ENCODE measurements at places on chromosomes 13 and 19. TPM values are rescaled to one million over a fixed set of nuclear protein-coding genes. Genes with fewer than 3 reads are reported as not detected.

Gene KCTD15
- 13.8 TPM for total RNA-seq

Gene ATP1A3
- not detected for total RNA-seq

DNA sequence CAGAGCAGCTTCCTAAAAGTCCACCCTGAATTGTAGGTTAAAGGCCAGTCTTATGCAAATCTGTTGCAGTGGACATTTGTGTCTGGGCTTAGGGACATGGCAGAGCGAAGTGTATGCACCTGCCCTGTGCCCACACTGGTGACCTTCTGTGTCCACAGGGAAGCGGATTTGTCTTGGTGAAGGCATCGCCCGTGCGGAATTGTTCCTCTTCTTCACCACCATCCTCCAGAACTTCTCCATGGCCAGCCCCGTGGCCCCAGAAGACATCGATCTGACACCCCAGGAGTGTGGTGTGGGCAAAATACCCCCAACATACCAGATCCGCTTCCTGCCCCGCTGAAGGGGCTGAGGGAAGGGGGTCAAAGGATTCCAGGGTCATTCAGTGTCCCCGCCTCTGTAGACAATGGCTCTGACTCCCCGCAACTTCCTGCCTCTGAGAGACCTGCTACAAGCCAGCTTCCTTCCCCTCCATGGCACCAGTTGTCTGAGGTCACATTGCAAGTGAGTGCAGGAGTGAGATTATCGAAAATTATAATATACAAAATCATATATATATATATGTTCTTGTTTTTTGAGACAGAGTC, 25.5 kb downstream of the CYP2B6 start:
- H3K36me3 ChIP-seq = no peaks in the 10 kb centered on the region
- no peak for DNase-seq
- H3K4me3 ChIP-seq = no peak overlapping the region
- no peaks in the 10 kb centered on the region for H3K4me1 ChIP-seq
- H3K27ac ChIP-seq = no peak overlapping the region

GRCh38 chr19:8501981-8502380, 459 bp downstream of the PRAM1 start:
- no peak overlapping the region for H3K27ac ChIP-seq
- no peak for DNase-seq
- no peak overlapping the region for H3K4me3 ChIP-seq
- H3K27me3 ChIP-seq = peaks cover 7% of the 10 kb centered on the region

DNA sequence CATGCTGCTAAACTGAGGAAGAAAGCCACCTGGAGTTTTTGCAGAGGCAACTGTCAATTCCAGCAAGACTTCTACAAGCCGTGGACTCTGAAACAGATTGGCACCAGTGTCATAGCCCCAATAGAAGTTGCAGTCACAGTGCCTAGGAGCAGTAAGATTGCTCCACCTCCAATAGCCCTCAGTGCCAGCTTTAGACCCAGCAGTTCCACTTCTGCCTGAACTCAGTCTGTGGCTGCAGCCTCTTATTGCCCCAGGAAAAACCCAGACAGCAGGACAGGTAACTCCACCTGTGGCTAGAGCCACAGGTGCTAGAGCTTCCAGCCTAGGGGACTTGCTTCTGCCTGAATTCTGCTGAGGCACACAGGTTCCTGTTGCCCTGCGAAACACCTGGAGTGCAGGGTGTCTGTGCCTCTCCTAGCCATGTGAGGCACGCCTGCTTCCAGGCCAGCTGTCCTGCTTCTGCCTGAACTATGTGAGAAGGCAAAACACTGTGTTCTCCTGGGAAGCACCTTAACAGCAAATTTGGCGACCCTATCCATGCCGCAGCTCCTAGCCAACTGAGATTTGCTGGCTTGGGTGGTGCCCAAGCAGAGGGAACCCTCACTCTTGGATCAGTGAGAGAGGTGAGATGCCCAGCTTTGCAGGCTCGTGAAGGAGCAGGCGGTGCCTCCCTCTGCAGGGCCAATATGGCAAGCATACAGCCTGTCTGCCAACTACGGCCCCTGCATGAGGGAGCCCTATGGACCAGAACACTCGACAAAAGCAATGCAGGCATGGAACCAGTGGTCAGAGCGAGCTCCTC, 607.6 kb downstream of the PCDH17 start:
- DNase-seq = no peak
- H3K27me3 ChIP-seq = no peaks in the 10 kb centered on the region
- no peak overlapping the region for H3K27ac ChIP-seq
- H3K36me3 ChIP-seq = no peaks in the 10 kb centered on the region
- H3K4me1 ChIP-seq = no peaks in the 10 kb centered on the region
- H3K4me3 ChIP-seq = no peak overlapping the region

DNA sequence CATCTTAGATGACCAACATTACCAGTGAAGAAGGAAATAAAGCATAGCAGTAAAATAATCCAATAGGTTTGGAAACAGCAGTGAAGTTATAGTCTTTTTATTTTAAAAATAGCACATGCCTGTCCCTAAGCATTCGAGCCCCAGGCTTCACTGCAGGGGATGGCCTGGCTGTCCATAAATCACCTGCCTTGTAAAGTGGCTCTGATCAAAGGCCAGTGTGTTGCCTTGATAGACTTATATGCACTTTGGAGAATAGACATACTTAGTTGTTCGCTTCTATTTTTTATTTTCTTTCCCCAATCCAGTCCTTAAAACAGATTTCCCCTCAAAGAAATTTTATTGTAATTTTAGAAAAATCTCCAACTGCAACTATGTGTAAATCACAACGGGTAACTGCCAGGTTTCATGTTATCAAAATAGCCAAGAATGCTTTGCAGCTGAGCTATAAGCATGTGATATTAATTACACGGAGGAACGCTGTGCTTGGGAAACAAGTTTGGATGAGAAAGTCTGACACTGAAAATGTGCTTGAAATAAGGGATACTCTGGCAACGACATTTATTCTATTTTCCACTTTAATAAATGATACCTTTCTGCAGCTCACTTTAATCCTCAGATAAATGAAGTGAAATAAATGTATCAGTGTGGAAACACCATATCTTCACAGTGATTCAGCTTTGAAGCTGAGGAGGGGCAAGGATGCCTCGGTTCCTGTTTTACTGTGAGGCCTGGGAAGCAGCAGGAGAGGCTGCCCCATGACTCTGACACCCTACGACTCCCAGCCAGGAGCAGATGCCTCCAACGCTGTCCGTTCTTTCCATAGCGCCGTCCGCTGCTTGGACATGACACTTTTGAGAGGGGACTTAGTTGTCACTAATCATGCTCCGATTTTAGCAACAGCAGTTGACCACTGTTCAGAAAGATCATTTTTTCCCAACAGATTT, 5.5 kb upstream of the METTL21C start:
- no peak overlapping the region for H3K4me3 ChIP-seq
- no peak for DNase-seq
- H3K4me1 ChIP-seq = peaks cover 35% of the 10 kb centered on the region

DNA sequence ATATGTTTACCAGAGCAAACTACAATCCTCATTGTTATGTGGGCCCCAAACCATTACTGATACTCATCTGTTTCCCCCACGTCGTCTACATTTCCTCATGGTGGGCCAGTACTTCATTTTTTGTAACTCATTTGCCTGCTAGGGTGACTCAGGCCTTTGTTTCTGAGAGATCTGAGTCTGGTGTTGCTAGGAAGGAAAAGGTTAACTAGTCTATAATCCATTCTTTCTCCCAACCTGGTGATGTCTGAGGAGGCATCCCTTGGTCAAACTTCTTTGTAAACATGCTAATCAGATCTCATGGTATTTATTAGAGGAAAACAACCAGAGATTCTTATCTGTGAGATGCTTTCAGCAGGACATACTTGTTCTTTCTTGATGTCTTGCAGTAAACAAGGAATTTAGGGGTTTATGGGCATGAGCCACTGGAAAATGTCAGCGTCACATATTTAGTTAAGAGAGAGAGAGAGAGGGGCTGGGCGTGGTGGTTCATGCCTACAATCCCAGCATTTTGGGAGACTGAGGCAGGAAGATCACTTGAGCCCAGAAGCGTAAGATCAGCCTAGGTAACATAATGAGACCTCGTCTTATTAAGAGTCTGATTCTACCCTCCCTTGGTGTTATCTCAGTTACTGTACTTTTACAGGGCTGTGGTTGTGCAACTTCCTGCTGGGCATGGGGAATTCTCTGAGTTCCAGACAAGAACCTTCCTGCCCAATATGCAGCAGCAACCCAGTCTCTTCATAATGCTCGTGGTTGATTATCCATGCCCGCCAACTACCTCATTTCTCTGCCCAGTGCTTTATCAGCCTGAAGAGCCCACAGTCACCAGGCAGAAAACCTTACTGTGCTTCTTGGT, 9.7 kb upstream of the DPRX start:
- H3K4me3 ChIP-seq = no peak overlapping the region
- H3K4me1 ChIP-seq = peaks cover 19% of the 10 kb centered on the region
- no peak for DNase-seq
- peak overlapping the region; percentile 48 for H3K27ac ChIP-seq

DNA sequence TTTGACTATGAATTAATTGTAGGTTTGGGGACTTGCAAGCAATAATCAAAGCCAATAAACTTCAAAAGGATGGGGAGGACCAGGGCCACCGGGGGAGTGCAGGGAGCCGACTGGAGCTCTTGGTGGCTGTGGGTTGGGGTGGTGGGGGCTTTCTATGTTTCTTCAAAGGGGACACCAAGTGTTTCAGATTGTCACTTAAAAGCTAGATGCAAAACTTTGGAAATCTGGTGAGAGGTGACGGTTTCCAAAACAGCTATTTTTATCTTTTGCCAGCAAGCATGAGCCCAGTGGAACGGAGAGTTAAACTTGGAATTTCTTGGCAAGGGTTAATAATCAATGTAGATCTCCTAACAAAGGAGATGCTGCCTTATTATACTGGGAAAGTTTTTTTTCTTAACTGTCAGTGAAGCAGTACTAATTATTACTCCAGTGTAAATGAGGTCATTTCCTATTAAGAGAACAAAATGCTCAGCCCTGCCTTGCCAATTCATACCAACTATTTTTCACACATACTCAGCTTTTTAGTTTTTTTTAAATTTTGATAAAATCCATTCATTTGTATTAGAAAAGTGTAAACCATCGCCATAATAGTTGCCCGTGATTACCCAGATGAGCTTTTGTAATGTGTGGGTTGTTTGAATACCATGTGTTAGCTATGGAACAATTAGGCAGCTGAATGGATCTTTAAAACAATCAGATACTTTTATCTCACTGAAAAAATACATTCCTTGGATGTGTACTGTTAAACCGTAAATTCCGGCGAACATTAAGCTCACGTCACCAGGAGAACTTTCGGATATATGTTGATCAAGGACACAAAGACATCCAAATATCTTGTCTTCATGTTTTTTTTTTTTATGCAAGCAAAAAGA, 95.9 kb upstream of the ZNF536 start:
- H3K4me3 ChIP-seq = no peak overlapping the region
- no peak for DNase-seq
- no peak overlapping the region for H3K27ac ChIP-seq
- no peaks in the 10 kb centered on the region for H3K4me1 ChIP-seq

Measured in PC-9 (cell line).